Activated T-cell treated with anti-CD3 and anti-CD28 coated beads, Interleukin-2, amount 50 U/mL, for 72 hours (primary cell): ENCODE measurements at places on chromosomes 16 and 17. TPM values are rescaled to one million over a fixed set of nuclear protein-coding genes. Genes with fewer than 3 reads are reported as not detected.

- H3K4me3 ChIP-seq, result no peak overlapping the region
- H3K36me3 ChIP-seq, result peaks cover 13% of the 10 kb centered on the region
- no peaks in the 10 kb centered on the region for H3K27me3 ChIP-seq
- H3K4me1 ChIP-seq, result peaks cover 29% of the 10 kb centered on the region
Measured at GRCh38 chr17:63785556-63785955, 11.6 kb downstream of the DDX42 start.

- H3K36me3 ChIP-seq, result no peaks in the 10 kb centered on the region
- peaks cover 73% of the 10 kb centered on the region for H3K4me1 ChIP-seq
- no peak for DNase-seq
- no peaks in the 10 kb centered on the region for H3K27me3 ChIP-seq
- peak overlapping the region; percentile 93 for H3K4me3 ChIP-seq
Measured at GRCh38 chr17:77375108-77375916, 234.5 kb downstream of the SEC14L1 start.

DNA sequence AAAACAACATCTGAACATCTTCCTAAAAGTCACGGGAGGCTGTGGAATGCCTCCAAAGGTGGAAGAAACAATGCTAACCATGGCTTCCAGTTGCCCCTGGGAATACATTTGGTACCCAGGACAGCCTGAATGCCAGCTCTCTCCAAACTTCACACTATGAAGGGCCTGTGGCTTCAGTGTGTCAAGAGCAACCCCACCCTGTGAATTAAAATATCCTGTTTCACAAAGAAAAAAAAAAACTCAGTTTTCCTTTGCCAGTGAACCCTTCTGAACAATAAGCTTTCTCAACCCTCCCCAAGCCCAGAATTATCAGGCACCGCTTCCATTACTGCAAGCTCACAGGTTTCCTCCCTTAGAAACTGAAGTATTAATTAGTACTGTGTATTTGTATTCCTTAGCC lies 69.8 kb downstream of the SLC39A11 start:
- H3K4me1 ChIP-seq, result no peaks in the 10 kb centered on the region
- no peak overlapping the region for H3K27ac ChIP-seq
- H3K27me3 ChIP-seq, result no peaks in the 10 kb centered on the region
- DNase-seq, result no peak
- H3K4me3 ChIP-seq, result no peak overlapping the region

- H3K27ac ChIP-seq, result no peak overlapping the region
- DNase-seq, result peak; percentile 36
Measured at GRCh38 chr17:38510421-38511149, 82.3 kb downstream of the ARHGAP23 start.

DNA sequence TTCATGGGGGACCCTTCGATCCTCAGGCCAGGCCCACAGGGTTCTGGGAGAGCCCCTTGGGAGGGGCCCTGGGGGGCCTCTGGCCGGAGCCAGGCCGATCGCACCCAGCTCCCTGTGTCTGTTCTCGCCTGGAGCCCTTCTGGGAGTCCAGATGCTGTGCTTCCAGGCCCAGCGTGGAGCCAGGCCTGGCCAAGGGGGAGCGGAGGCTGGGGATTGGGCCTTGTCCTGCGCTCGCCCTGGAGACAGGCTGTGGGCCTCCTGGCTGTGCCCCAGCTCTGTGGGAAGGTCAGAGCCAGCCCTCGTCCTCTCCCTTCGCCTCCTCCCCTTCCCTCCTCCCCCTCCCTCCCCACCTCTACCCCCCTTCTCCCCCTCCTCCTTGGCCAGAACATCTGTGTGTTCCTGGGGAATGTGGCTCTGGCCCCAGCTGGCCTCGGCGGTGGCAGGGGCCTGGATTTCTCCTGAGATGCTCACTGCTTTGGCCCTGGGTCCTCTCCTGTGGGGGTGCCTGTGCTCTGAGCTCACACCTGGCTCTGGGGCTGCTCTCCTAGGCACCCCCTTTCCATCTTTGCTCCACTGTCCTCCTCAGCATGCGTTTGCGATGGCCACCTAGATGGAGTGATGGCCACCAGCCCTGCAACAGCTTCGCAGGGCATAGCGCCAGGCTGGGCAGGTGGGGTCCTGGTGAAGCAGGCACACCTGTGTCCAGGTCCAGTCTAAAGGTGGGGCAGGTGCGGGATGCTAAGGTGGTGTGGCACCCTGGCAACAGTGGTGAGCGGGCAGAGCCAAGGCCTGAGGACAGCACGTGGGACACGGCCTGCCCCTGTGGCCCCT lies 90.6 kb upstream of the CIBAR2 start:
- DNase-seq, result no peak
- H3K4me1 ChIP-seq, result no peaks in the 10 kb centered on the region
- H3K27me3 ChIP-seq, result no peaks in the 10 kb centered on the region
- H3K27ac ChIP-seq, result no peak overlapping the region
- no peaks in the 10 kb centered on the region for H3K36me3 ChIP-seq

GRCh38 chr17:14772776-14773175 lies 471.9 kb downstream of the HS3ST3B1 start:
- no peak overlapping the region for H3K4me3 ChIP-seq
- DNase-seq, result no peak
- H3K27me3 ChIP-seq, result peaks cover 24% of the 10 kb centered on the region
- H3K27ac ChIP-seq, result no peak overlapping the region

TMC7 gene
- not detected for total RNA-seq

CD300E gene
- not detected for total RNA-seq
